Naive thymus-derived CD8-positive, alpha-beta T cell (primary cell): ENCODE measurements at places on chromosomes 5 and 9. TPM values are rescaled to one million over a fixed set of nuclear protein-coding genes. Genes with fewer than 3 reads are reported as not detected.

MLANA gene
- total RNA-seq = not detected

DNA sequence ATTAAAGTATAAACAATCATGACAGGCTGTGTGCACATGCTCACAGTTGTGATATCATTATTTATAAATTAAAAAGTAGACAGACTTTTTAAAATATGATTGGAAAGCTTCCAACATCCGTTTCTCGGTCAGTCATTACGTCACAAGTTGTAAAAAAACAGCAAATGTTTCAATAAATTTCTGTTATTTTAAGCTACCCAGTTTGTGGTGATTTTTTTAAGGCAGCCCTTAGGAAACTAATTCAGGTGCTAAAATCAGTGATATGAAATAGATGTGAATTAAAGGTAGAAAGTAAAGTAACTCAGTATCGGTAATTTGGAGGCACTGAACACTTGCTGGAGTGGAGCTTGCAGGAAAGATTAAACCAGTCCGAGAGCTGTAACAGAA, 1.2 kb downstream of the CCNH start:
- H3K27me3 ChIP-seq = no peaks in the 10 kb centered on the region
- peak overlapping the region; percentile 98 for H3K27ac ChIP-seq
- DNase-seq = no peak

CYLC2 gene
- total RNA-seq = not detected

C7 gene
- not detected for total RNA-seq

PCA3 gene
- not detected for total RNA-seq

ANKRD31 gene
- total RNA-seq = 2.8 TPM
